ENCODE measurements at places on chromosomes 4 and X. TPM values are rescaled to one million over a fixed set of nuclear protein-coding genes. Genes with fewer than 3 reads are reported as not detected.

DNA sequence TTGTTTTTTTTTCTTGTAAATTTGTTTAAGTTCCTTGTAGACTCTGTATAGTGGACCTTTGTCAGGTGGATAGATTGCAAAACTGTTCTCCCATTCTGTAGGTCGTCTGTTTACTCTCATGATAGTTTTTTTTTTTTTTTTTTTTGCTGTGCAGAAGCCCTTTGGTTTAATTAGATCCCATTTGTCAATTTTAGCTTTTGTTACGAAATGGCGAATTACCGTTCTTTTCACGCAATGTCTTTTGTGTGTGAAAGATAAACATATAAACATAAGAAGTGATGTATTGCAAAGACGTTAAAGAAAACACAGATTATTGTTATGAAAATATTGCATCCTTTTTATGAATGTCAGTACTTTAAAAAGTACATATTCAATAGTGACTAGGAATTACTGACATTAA lies 34.5 kb downstream of the MAGEA10 start:
- DNase-seq, result no peak

DNA sequence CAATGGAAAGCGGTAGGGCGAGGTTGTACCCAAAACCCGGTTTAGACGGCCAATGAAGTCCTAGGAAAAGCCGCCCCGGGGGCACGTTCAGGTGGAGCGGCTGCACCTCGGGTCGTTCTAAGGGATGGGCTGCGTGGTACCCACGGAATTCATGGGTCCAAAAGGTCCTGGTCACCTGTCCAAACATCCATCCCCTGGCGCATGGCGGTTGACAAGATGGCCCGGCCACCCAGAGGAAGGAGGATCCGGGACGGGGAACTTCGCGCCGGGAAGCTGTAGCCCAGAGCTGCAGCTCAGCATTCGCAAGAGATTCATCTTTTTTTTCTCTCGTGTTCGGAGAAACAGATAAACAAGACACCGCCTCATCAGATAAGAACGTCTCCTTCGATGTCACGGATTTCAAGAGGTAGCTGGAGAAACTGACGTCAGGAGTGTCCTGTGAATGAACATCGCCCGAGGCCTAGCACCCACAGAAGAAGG lies 10.9 kb downstream of the PITX2 start:
- DNase-seq, result no peak

- no peak for DNase-seq
Measured at GRCh38 chr4:110654254-110654635, 31.4 kb upstream of the PITX2 start.

- DNase-seq, result no peak
Measured at GRCh38 chr4:147776716-147777115, 44.8 kb downstream of the ARHGAP10 start.

- DNase-seq, result no peak
Measured at GRCh38 chr4:165351359-165352130, 24.1 kb downstream of the MSMO1 start.

DNA sequence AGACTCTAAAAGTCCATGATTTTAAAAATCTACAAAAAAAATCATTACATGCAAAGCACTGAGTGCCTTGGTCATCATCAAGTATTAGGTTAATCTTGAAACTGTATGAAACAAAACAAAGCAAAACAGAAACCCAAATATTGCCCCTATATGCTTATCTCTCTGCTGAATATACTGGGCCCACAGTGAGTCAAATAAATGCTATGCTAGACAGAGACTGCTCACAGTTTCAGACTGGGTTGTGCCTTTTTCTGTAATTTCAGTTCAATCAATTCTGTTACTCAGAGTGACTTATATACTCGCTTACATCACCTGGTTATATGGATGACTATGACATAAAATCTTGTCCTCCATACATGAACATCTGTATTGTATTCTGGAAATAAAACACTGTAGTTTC lies 257.1 kb upstream of the ACTRT1 start:
- DNase-seq, result no peak

DNA sequence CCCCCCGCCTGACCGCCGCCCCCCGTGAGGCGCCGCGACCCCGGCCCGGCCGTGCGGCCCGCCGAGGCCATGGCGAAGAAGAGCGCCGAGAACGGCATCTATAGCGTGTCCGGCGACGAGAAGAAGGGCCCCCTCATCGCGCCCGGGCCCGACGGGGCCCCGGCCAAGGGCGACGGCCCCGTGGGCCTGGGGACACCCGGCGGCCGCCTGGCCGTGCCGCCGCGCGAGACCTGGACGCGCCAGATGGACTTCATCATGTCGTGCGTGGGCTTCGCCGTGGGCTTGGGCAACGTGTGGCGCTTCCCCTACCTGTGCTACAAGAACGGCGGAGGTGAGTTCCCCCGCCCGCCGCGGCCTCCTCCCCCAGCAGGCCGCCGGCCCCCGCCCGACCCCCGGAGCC lies 780 bp downstream of the SLC6A8 start:
- DNase-seq, result no peak

DNA sequence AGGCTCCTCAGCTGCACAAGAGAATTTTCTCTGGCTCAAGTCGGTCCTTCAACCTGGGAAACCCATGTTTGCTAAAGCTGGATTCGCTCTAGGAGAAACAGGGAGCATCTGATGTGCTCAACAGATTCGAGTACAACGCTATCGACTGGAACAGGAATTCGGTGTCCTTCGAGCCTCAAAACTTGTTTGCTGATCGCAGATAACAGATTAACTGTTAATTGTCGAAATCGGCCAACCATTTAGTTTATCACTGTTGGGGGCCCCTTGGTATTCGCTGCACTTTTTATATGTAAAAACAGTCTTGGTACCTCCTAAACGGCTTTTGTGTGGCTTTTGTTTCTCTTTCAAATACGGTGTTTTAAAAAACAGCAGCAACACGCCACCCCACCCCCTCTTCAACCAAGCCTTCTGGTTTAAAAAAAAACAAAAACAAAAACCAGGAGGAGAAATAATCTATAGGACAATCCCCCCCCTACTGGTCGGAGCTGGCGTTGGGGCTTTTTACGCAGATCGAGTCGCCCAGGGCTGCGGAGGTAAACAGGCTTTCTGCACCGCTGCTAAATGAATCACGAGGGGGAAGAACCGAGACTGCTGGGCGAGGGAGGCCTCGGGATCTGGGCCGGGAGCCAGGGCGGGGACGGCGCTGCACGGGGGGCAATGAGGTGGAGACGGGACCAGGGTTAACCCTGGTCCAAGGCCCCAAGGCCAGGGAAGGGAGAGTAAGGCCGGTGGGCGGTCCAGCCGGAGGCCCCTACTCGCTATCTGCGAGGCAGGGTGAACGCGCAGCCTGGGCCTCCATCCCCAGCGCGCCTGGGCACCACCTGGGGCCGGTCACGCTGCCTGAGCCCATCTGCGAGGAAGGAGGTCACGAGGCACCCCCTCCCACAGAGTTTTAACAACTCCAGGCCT lies 71.7 kb upstream of the BCOR start:
- DNase-seq, result peak; percentile 77

GRCh38 chrX:136742721-136743379 lies 37.9 kb downstream of the ARHGEF6 start:
- no peak for DNase-seq

- DNase-seq, result no peak
Measured at GRCh38 chr4:98319021-98319420, 57.8 kb downstream of the RAP1GDS1 start.

- peak; percentile 11 for DNase-seq
Measured at GRCh38 chrX:150200820-150201287, 162.3 kb upstream of the MAMLD1 start.

DNA sequence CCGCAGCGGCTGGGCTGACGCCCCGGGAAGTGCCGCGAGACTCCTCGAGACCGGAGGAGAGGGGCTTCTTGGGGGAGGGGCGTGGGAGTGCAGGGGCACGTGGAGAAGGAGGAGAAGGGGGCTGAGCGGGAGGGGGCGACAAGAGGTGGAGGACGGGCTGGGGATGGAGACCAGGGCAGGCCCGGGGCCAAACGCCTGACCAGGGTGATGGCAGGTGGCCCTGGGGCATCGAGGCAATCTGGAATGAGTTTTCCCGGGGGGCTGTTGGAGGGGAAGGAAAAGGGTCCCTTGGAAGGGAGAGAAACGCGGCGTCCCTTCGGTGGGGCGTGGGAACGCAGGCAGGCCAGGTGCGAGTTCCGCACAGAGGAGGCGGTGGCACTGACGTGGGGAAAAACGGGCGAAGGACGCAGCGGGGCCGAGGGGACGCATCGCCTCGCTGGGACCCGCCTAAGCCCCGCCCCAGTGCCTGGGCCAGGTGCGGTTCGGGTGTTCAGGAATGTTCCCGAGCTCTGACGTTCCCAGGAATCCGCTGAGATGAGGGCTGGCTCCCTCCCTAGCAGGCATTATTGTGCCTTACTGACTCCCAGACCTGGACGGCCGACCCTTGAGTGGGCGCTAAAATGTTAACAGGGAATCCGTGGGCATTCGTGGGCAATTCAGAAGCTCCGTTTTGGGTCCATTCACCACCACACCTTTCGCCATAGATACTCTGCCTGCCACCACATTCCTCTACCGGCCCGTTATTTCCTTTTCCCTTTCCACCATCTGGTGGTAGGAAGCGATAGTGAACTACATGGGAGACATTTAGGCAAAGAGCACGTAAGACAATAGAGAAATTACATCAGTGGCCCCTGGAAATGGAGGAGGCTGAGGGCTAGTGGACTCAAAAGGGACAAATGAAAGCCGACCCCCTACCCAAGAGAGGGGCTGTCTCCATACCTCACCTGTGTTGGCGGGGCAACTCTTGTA lies 795 bp upstream of the SH3KBP1 start:
- DNase-seq, result peak; percentile 44

- no peak for DNase-seq
Measured at GRCh38 chrX:100673397-100673953, 29.5 kb downstream of the SRPX2 start.

- no peak for DNase-seq
Measured at GRCh38 chr4:110108960-110109359, 89.5 kb downstream of the ELOVL6 start.

- no peak for DNase-seq
Measured at GRCh38 chrX:150517303-150517910, 51.0 kb upstream of the MTM1 start.

- no peak for DNase-seq
Measured at GRCh38 chr4:107808572-107808971, 16.2 kb upstream of the SGMS2 start.

- no peak for DNase-seq
Measured at GRCh38 chr4:7041801-7042502, 1.2 kb upstream of the TADA2B start.

Gene GYPE
- total RNA-seq, result 0.26 TPM

Gene MAGEB10
- not detected for total RNA-seq

Gene UCP1
- not detected for total RNA-seq

Gene HPGD
- total RNA-seq, result 1.8 TPM

Gene BGN
- 0.13 TPM for total RNA-seq

Gene TBC1D1
- total RNA-seq, result 29.4 TPM

Gene BTC
- not detected for total RNA-seq

Gene HSD17B13
- not detected for total RNA-seq

Gene ZFYVE28
- total RNA-seq, result 7.0 TPM

Gene GPR78
- not detected for total RNA-seq

Gene MGAT4D
- total RNA-seq, result not detected

Gene NHSL2
- 0.65 TPM for total RNA-seq

Gene UGT2B15
- total RNA-seq, result 0.16 TPM
